Renal cortical epithelial cell (primary cell): ENCODE measurements at places on chromosomes 2 and 18.

DNA sequence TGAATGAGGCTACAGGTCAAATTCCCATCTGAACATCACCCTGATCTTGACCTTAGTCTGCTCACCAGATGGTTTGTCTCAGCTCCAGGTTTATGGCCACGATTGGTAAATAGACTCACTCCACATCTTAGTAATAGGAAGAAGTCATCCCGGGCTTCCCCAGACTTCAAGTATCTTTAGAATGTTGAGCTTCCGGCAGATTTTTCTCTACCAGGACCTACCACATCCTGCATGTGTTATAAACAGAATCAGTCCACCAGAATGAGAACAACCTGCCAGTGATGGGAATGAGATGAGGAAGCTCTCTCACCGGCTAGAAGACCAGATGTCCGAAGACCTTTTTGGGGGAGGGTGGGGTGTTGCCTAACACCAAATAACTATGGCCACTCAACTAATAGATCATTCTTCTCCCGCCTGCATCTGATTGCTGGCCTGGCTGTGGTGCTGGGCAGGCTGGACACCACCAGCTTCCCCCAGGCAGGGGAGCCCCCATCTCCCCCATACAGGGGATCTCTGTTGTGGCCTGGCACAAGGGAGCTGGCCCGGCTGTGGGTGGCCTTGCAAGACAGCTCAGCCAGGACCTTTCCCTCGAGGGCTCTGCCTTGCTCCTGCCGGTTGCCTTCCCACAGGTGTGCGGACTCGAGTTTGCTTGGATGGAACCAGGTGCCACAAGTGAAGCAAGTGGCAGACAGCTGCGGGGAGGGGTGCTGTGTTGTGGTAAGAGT lies 88.5 kb downstream of the SH3RF3 start:
- DNase-seq: no peak

- DNase-seq: no peak
Measured at GRCh38 chr18:11095674-11096293, 53.6 kb downstream of the PIEZO2 start.

GRCh38 chr2:165582409-165582808 lies 112.9 kb downstream of the CSRNP3 start:
- DNase-seq: peak; percentile 34

DNA sequence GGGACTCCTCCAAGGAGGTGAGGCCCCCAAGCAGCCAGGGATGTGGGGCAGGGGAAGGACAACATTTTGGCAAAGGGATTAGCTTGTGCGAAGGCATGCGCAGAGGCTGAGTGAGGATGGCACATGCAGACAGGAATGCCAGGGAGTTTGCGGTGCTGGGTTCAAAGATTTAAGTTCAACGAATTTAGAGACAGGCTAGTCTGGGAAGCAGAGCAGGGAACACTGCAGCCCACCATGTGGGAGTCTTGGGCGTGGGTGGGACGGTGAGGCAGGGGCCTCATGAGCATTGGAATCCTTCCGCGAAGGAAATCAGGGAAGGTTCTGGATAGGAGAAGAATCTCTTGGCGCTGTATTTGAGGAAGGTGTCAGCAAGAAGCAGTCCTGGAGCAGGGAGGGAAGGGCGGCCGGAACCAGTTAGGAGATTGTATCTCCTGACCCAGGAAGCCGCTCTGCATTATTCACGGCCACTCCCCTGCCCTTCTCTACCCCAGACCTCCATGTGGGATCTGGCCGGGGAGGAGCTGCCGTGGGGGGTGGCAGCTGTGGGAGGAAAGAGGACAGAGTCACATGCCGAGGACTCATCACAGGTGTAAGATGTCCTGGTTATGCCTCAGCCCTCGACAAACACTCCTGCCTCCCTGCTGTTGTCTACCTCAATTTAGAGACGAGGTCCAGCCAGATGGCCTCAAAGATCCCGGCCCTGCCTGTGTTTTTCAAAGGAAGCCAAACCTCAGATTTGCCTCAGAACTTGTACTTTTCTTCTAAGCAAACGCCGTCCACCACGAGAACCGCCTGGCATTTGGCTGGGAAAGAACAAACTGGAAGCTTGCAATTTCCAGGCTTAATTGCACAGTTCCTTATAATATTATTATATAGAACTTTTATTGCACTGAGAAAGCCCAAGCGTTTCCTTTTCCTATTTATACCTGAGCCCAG lies 123.7 kb upstream of the SMAD2 start:
- no peak for DNase-seq

DNA sequence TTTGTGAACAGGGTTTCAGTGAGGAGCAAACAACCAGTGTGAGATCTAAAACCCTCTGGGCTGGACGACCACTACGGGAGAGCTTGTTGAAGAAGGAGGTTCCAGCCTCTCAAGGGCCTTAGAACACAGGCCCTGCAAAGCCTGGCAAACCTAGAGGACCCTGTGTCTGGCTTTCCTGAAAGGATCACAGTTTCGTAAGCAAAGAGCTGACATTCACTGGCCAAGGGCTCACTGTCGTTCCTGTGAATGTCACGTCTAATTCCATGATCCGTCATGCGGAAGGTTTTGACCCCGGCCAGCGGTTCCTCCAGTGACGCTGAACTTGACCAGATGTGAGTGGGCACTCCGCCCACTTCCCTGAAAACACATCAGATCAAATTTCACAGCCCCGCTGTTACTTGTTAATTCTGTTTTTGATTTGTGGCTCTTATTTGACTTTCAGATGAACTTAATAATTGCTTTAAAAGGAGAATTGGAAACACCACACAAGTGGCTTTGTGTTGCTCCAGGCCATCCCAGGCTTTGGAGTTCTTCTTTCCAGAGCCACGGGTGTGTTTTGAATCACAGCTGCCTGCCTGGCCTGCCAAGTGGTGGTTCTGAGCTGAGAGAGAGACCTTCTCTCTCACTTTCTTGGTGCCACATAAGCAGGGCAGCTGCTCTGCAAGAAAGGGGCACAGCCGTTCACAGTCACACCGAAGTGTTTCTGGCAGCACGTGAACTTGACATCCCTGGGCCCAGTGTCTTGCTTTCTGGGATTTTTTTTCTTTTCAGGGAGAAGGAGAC lies 308.4 kb downstream of the NDUFA10 start:
- peak; percentile 2 for DNase-seq
